Memory B cell (primary cell): ENCODE measurements at places on chromosomes 1 and 21.

DNA sequence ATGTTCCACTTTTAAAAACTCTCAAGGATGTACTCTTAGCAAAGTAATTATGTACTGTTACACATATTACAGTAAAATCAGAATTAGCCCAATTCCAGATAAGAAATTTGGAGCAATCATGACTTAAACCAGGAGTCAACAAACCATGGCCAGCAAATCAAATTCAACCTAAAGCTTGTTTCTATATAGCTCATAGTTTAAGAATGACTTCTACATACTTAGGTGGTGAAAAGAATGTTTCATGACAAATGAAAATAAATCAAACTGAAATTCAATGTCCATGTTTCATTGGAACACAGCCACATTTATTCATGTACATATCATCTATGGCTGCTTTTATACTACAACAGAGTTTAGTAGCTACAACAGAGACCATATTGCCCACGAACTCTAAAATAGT is 35.1 kb downstream of the FRRS1 start:
- no peak for DNase-seq

- no peak for DNase-seq
Measured at GRCh38 chr21:45293726-45294401, 6.2 kb upstream of the POFUT2 start.

- DNase-seq: peak; percentile 46
Measured at GRCh38 chr1:183023146-183023600, at the start of gene LAMC1. LAMC1 (plus strand) TSS chr1:183023420; CDS start chr1:183023717, 297 bp downstream.

- peak; percentile 56 for DNase-seq
Measured at GRCh38 chr1:236156512-236157208, 14.3 kb downstream of the GPR137B start.

DNA sequence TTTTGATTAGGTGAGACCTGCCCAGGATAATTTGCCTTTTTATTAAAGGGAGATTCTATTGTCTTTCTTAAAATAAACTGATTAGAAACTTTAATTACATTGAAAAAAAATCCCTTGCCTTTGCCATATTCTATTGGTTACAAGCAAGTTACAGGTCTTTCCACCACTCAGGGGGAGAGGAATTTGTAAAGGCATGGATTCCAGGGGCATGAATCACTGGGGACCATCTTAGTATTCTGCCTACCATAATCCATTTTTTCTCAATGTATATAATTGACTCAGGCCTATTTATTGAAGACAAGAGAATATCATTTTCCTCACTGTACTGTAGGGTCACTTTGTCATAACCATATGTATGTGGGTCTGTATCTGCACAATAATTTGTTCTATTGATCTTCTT is 124.3 kb upstream of the PDE4B start:
- DNase-seq: no peak

DNA sequence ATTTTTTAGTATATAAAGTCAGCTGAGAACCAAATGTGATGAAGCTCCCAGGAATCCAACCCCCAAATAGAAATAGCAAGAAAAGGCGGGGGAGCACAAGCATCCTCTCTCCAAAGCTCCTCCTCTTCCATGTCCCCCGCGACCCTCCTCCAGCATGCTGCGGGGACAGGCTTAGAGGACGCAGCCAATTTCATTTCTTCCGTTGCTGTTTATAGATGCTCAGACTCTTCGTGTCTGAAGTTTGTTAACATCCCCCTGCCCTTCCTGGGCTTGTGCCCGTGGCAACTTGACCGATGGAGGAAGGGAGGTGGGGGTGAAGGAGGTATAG is 754 bp upstream of the NPPA start:
- no peak for DNase-seq

DNA sequence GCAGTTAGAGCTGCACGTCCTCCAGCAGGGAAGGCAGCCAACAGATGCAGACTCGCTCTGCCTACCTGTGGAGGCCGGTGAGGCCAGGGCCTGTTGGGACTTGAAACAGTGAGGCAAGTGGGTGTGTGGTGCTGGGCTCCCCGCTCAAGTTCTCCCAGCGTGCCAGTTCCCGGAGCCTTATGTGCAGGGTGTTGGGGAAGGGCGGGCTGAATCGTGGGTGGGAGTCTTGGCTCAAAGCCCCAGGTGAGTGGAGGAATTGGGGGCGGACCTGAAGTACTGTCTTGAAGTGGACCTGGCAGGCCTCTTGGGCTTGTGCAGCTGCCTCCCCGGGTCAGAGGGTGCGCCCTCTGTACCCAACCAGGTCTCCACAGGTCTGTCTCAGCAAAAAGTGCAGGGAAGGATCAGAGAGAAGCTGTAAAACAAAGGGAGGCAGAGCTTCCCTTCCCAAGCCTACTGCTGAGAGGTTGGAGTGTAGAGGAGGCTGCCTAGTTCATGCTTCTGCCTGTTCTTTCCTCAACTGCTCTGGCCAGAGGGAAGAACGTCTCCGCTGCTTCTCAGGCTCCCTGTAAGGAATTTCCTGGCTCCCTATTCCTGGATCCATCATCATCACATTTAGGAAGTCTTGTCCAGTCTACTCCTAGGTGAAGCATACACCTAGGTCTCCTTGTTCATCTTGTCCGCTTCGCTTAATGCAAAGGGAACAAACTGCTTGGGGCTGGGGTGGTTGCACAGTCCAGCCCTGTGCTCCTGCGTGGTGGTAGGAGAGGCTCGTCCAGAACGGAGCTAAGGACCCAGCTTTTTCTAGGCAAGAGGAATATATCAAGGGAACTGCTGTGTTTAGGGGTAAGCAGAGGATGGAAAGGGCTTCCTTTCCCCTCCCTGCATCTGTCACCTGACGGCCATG is 14.9 kb downstream of the UTP11 start:
- no peak for DNase-seq

- DNase-seq: no peak
Measured at GRCh38 chr1:115142616-115143015, 53.3 kb upstream of the TSPAN2 start.

- no peak for DNase-seq
Measured at GRCh38 chr21:21851657-21852056, 853.4 kb downstream of the NCAM2 start.

DNA sequence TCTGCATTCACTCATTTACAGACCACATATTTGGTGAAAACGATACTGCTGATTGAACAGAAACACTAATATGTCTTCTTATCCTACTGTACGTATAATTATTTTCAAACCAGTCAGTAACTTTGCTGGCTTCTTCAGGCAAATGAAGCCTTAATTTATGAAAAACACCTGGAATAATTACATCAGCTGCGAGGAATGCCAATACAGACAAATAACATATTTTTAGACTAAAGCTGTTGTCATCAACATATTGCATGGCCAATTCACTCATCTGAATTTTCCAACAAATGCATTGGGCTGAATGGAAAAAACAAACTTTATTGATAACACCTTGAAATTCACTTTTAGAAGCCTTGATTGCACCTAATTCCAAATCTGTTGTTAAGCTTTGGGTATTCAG is 165.9 kb downstream of the HLX start:
- no peak for DNase-seq

GRCh38 chr1:30373471-30374399 is 349.6 kb downstream of the MATN1 start:
- DNase-seq: no peak

DNA sequence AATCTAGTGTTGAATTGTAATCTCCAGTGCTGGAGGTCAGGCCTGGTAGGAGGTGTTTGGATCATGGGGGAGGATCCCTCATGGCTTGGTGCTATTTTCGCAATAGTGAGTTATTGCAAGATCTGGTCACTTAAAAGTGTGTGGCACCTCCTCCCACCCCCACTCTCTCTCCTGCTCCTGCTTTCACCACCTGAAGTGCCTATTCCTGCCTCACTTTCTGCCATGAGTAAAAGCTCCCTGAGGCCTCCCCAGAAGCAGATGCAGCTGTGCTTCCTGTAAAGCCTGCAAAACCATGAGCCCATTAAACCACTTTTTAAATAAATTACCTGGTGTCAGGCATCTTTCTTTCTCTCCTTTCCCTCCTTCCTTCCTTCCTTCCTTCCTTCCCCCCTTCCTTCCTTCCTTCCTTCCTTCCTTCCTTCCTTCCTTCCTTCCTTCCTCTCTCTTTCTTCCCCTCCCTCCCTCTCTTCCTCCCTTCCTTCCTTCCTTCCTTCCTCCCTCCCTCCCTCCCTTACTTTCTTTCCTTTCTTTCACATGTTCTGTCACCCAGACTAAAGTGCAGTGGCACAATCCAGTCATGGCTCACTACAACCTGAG is 172.4 kb downstream of the C1orf21 start:
- no peak for DNase-seq

DNA sequence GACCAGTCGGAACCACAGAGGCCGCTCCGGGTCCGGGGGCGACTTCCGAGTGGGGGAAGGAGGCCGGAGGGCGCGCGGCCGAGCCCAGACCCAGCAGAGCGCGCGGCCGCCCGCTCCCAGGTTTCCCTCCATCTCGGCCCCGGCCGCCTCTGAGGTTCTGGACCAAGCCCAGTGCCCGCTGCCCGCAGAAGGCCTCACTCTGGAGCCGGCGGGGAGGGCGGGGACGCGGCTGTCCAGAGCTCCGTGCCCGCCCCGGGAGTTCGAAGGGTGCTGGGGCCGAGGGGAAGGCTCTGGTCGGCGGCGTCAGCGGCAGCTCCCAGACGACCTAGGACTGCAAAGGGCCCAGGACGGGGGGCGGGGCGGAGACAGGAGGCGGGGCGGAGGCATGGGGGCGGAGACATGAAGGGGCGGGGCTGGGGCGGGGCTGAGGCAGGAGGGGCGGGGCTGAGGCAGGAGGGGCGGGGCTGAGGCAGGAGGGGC is 48.0 kb upstream of the SLC19A1 start:
- peak; percentile 66 for DNase-seq

GRCh38 chr1:34806396-34806795 is 13.6 kb downstream of the GJA4 start:
- DNase-seq: no peak

DNA sequence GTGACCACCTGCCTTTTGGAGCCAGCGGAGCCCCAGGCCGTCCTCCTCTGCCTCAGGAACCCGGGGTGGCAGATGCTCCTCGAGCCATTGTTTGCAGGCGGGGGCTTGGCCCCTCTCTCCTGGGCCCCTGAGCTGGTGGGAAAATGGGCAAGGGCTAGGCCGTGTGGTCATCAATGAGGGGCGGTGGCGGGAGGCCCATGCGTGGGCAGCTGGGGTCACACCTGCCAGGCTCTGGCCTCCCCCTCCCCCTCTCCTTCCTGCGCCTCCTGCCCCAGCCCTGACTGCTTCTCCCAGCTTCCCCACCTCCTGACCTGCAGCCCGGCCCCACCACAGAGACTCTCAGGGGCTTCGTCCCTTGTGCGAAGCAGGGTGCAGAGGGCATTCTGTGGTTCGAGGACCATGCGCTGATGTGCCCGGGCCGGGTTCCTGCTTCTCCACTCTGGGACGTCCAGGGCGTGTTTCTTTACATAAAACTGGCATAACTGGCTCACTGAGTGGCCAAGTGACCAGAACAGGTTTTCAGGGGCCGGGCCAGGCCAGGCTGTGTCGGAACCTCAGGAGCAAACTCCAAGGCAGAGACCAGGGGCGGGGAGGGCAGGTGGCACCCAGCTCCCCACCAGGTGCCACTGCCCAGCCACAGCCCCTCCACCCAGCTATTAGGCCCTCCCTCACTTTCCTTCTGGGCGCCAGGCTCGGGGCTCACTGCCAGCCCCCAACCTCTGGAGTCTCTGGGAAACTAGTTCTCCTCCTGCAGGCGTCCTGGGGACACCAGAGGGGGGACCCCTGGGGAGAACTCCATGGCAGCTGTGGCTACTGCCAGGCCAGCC is 9.3 kb downstream of the SAMD11 start:
- DNase-seq: no peak

GRCh38 chr1:64654519-64655341 is 90.1 kb upstream of the RAVER2 start:
- DNase-seq: no peak

DNA sequence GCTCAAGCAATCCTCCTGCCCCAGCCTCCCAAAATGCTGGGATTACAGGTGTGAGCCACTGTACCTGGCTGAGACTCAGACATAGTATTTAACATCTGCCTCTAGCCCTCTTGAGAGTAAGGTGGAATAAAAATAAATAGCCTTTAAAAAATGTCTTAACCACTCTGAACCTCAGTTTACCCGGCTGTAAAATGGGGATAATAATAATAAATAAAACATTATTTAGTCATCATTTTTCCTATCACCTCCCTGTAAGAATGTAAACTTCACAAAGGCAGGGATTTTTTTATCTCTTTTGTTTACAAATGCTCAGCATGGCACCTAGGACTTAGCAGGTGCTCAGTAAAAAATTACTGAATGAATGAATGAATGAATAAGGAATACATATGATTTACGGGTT is 17.2 kb downstream of the EPHB2 start:
- DNase-seq: no peak

DNA sequence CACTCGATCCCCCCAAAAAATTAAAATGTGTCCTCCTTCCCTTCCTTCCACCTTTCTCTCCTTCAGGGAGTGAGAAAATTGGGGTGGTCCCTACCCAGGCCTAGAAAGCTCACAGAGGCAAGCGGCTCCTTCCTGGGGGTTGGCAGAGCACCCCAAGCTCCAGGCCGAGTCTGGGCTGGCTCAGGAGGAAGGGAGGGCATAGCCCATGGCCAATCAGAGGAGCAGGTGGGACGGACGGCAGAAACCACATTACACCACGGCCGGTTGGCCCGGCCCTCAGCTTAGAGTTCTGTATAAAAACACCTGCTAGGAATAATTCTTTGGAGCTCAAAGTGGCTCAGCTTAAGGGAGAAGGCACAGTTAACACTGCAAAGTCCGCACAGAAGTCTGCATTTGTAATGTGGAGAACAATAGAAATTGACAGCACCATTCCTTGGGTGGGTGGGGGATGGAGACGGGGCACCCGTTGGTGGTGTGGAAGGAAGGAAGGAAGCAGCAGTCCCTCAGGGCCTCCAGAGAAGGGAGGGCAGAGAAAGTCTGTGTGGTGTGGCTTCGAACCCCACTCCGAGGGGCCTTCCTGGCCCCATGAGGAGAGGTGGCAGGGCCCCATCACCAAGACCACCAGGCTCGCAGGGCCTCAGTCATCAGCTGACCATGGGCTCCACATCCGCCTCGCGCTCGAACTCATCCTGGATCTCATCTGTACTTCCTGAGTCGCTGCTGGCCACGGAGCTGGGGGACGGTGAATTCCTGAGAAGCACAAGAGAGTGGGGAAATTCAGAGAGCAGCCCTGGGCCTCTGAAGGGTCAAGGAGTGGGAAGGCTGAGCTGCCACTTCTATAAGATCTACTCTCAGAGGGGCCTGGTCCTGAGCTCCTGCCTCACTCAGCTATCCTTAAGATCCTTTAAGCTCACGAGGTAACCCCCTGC is 5.8 kb upstream of the ALDH4A1 start:
- DNase-seq: no peak

DNA sequence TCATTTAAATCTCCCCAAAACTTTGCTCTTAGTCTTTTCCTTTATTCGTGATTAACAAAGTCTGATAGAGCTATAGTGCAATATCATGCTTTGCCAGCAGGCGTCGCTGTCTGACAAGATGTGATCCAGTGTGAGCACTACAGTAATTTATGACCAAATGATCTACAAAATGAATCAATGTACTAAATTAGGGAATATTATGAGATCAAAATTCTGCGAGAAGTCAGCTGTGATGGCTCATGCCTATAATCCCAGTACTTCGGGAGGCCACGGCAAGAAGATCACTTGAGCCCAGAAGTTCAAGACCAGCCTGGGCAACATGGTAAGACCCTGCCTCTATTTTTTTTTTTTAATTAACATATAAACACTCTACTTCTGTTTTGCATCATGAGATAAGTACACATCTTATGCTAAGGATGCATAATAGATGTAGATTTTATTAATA is 3.6 kb upstream of the SPSB1 start:
- DNase-seq: peak; percentile 86

GRCh38 chr1:223429821-223430220 is 36.6 kb downstream of the CCDC185 start:
- DNase-seq: no peak

- no peak for DNase-seq
Measured at GRCh38 chr1:162987866-162988265, 81.3 kb upstream of the RGS4 start.

- no peak for DNase-seq
Measured at GRCh38 chr1:101188331-101188730, 48.5 kb upstream of the S1PR1 start.
